ENCODE measurements at places on chromosomes 5 and 9.
A peak's percentile ranks its signal among the peaks of the same experiment; 100 is the strongest.

- no peaks in the 10 kb centered on the region for H3K4me1 ChIP-seq
- peak overlapping the region; percentile 60 for H3K4me3 ChIP-seq
- no peaks in the 10 kb centered on the region for H3K36me3 ChIP-seq
- H3K27ac ChIP-seq = no peak overlapping the region
Observed at GRCh38 chr9:3181049-3181953, 337.4 kb upstream of the PUM3 start.

GRCh38 chr5:178221282-178221681 is 11.3 kb downstream of the PHYKPL start:
- H3K36me3 ChIP-seq = no peaks in the 10 kb centered on the region
- no peak overlapping the region for H3K27ac ChIP-seq
- no peak for DNase-seq
- H3K27me3 ChIP-seq = no peaks in the 10 kb centered on the region

- H3K27ac ChIP-seq = no peak overlapping the region
- H3K4me1 ChIP-seq = peaks cover 33% of the 10 kb centered on the region
- no peak overlapping the region for H3K4me3 ChIP-seq
- H3K36me3 ChIP-seq = peaks cover 24% of the 10 kb centered on the region
- no peaks in the 10 kb centered on the region for H3K27me3 ChIP-seq
- no peak for DNase-seq
Observed at GRCh38 chr5:143313298-143313852, 90.1 kb downstream of the NR3C1 start.

DNA sequence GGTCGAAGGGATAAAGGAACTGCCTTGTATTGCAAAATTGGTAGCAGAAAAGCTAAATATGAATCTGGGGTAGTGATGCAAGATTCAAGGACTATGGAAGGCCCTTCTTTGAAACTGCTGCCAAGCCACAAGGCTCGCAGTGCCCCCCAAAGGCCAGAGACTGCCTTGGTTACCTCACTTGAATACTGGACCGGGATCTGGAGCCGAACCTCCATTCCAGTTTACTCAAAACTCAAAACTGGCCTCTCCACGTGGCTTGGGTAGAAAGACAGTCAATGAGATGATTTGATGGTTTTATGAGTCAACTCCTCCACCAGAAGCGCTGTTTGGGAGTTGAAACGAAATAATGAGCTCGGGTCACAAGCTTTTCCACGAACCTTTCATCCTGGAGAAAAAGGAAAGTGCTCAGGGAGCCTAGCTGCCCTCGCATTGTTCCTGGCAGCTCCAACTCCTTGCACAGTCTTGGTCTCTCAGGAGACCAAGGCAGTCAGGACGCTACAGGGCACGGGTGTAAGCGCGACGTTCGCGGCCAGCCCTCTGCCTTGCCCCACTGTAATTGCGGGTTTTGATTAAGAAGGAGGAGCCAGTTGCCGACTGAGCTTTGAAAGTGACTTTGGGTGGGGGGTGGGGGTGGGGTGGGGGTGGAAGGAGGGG is 2.8 kb downstream of the ST8SIA4 start:
- DNase-seq = peak; percentile 69
- peak overlapping the region; percentile 82 for H3K4me3 ChIP-seq
- H3K4me1 ChIP-seq = peaks cover 20% of the 10 kb centered on the region
- no peaks in the 10 kb centered on the region for H3K27me3 ChIP-seq
- peak overlapping the region; percentile 88 for H3K27ac ChIP-seq
- 0 out of 2 replicates have a peak, but pooled peaks cover 3% of the 10 kb centered on the region for H3K36me3 ChIP-seq

DNA sequence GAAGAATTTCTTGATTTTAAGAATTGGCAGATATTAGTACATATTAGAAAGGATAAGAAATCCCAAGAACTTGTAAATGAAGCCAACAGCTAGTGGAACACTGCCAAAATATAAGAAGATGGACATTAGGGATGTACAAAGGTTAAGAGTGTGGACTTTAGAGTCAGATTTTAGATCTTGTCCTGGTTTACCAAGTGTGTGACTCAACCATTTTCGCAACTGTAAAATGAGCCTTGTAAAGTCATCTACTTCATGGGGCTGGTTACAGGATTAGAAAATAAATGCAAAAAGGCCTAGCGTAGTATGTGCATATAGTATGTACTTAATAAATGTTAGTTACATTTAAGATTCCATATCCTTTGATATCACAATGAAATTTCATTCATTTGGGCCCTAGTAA is 260.0 kb downstream of the RAB3C start:
- no peak overlapping the region for H3K27ac ChIP-seq
- no peaks in the 10 kb centered on the region for H3K27me3 ChIP-seq
- no peak for DNase-seq
- H3K4me1 ChIP-seq = no peaks in the 10 kb centered on the region
- no peak overlapping the region for H3K4me3 ChIP-seq

- peaks cover 5% of the 10 kb centered on the region for H3K27me3 ChIP-seq
- no peaks in the 10 kb centered on the region for H3K36me3 ChIP-seq
- peak; percentile 95 for DNase-seq
- H3K4me3 ChIP-seq = no peak overlapping the region
Observed at GRCh38 chr5:67206929-67207328, 10.3 kb upstream of the CD180 start.

DNA sequence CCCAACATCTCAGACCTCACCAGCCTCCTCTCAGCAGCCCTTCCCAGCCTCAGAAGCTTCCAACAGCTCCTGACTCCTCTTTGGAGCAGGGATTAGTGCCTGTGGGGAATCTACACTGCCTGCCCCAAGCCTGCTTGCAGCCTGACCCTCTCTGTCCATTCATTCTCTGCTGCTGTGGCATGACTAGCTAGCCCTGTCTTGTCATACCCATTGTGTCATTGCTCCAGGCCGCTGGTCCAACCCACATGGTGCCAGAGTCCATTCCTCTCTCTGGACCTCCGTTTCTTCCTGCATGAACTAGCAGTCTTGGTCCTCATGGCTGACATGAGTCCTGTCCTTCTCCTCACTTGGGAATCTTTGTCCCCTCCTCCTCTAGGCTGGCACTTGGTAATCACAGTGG is 12.8 kb upstream of the RXRA start:
- peaks cover 93% of the 10 kb centered on the region for H3K27me3 ChIP-seq
- H3K36me3 ChIP-seq = no peaks in the 10 kb centered on the region
- no peak overlapping the region for H3K27ac ChIP-seq
- H3K4me1 ChIP-seq = no peaks in the 10 kb centered on the region
- H3K4me3 ChIP-seq = no peak overlapping the region

GRCh38 chr5:115475788-115476187 is 68.8 kb downstream of the FEM1C start:
- H3K4me1 ChIP-seq = no peaks in the 10 kb centered on the region
- no peaks in the 10 kb centered on the region for H3K36me3 ChIP-seq
- H3K27me3 ChIP-seq = no peaks in the 10 kb centered on the region
- H3K4me3 ChIP-seq = no peak overlapping the region

Data from MM.1S (cell line).